Sigmoid colon (tissue), 7 donors: ENCODE measurements at places on chromosomes 1 and 21. TPM values are rescaled to one million over a fixed set of nuclear protein-coding genes. Genes with fewer than 3 reads are reported as not detected.

Gene PKP1
- total RNA-seq, result not detected

Gene CELA2A
- not detected for total RNA-seq

Gene IFNGR2
- total RNA-seq, result 65.8 TPM

- no peak for DNase-seq
Observed at GRCh38 chr1:208641579-208642280, 397.5 kb upstream of the PLXNA2 start.

GRCh38 chr1:234750922-234751627, 141.1 kb upstream of the IRF2BP2 start:
- no peak for DNase-seq

DNA sequence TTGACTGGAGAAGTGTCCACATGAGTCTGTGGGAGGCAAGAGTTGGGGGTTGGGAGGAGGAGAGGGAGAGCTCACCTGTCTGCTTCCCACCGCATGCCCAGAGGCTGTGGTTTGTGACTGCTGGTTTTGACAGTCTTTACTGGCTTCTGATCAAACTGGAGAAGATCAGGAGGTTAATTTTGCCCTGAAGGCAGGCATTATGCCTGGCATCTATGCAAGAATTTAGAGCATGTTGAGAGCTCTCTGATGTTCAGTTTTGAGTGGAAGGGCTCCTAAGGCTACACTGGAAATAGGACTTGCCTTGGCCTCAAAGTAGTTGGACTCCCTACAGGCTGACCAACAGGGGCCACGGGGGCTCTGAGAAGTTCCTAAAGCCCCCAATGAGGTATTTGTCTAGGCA, 101.6 kb downstream of the TLR5 start:
- DNase-seq, result no peak

- DNase-seq, result no peak
Observed at GRCh38 chr21:44701023-44701400, 4.0 kb downstream of the KRTAP10-12 start.
